Stimulated activated CD8-positive, alpha-beta memory T cell treated with anti-CD3 and anti-CD28 coated beads, Interleukin-15, amount 100 ng/mL, for 1 hour (primary cell): ENCODE measurements at places on chromosomes 3 and 15.

GRCh38 chr3:184603151-184604030 lies 41.8 kb downstream of the EPHB3 start:
- DNase-seq, result no peak

GRCh38 chr3:40753291-40753770 lies 228.6 kb downstream of the ZNF621 start:
- DNase-seq, result no peak

- no peak for DNase-seq
Observed at GRCh38 chr3:106578911-106579310, 710.1 kb upstream of the CBLB start.

DNA sequence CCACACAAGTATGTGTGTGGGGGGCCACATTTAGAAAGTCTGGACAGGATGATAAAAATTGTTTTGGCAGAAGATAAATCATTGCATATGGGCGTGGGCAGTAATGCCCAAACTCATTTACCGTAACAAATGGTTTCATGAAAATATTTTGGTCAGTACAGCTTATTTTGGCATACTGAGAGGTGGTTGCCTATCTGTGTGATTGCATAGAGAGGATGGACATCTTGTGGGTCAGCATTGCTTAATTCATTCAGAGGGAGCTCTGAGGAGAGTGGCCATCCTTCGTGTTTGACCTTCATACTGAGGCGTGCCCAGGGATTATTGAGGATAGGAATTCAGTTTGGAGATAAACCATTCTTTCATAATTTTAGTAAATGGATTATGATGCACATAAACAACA lies 162.5 kb downstream of the GAP43 start:
- no peak for DNase-seq

GRCh38 chr3:32522682-32523081 lies 20.0 kb upstream of the CMTM6 start:
- DNase-seq, result no peak

- no peak for DNase-seq
Observed at GRCh38 chr3:132038198-132038825, 3.5 kb upstream of the CPNE4 start.

- no peak for DNase-seq
Observed at GRCh38 chr3:119627461-119627860, 29.8 kb downstream of the PLA1A start.

- DNase-seq, result no peak
Observed at GRCh38 chr3:128992926-128993460, 883 bp downstream of the CFAP92 start.

- DNase-seq, result no peak
Observed at GRCh38 chr15:87619161-87619960, 637.2 kb downstream of the NTRK3 start.

DNA sequence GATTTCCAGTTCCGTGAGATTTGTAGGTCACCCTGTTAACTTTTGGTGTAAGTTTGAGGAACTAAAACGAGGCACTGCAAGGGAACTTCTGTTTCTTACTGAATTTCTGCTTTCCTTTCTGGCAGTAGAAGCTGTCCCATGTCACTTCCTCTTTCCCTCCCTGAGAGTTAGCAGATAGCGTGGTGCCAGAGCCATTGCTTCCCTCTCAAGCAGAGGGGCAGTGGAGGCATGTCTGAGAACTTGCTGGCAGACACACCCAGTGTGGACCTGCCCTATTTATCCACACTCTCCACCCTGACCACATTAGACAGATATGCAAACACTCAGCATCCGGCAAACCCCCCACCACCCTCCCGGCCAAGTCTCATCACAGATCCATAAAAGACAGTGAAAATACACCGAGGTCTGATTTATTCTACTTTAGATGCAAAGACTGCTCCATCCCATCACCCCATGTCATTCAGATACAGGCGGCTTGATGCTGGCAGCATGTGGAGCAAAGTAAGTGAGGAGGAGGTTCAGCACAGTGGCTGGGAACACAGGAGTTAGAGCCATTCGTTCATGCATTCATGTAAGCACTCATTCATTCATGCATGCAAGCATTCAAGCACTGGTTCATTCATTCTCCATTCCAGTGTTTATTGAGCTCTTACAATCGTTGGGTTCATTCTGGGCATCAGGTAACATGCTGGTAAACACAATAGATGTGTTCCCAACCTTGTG lies 324.7 kb downstream of the SHQ1 start:
- DNase-seq, result no peak

DNA sequence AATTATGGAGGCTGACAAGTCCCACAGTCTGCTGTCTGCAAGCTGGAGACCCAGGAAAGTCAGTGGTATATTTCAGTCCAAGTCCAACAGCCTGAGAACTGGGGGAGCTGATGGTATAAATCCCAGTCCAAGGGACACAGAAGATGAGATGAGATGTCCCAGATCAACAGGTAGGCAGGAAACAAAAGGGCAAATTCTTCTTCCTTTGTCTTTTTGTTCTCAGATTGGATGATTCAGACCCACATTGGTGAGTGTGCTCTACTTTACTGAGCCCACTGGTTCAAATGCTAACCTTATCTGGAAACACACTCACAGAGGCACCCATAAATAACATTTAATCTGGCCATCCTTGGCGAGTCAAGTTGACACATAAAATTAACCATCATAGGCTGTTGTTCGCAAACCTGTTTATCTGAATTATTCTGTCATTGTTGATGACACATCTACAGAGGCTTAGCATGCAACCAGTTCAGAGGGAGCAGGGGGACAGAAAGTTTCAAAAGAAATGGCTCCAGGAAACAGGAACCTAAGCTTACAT lies 62.7 kb upstream of the ITGA11 start:
- no peak for DNase-seq

GRCh38 chr3:59862686-59863085 lies 812.9 kb upstream of the CFAP20DC start:
- no peak for DNase-seq

- no peak for DNase-seq
Observed at GRCh38 chr15:62895905-62896316, 146.6 kb upstream of the TPM1 start.

- no peak for DNase-seq
Observed at GRCh38 chr15:34855893-34856292, 60.5 kb upstream of the ACTC1 start.

GRCh38 chr15:73654659-73655058 lies 21.5 kb upstream of the NPTN start:
- no peak for DNase-seq

DNA sequence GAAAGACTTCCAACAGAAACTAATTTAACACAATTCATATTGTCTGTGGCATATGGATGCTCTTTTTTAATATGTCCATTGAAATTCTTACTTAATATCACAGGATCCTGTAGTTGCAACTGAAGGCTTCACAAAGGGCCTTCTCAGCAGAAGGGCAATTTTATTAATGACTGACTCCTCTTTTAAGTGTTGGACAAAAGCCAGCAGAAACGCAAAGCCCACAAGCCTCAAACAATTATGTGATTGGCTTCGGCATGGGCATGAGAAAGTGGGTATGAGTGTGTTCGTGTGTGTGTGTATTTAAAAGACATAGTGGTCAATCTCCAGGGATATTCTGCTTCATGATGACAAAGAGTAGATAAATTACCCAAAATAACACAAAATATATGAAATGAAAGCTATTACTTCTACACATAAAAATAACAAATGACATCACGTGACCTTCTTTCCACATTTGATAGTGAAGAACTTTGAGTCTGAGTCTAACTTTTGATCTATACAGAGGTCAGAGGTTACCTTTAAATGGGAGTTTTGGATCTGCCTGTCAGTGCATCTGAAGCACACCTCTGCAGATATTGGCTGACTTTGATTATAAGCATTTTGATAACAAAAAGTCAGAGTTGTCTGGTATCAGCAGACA lies 496.9 kb downstream of the CADM2 start:
- no peak for DNase-seq

DNA sequence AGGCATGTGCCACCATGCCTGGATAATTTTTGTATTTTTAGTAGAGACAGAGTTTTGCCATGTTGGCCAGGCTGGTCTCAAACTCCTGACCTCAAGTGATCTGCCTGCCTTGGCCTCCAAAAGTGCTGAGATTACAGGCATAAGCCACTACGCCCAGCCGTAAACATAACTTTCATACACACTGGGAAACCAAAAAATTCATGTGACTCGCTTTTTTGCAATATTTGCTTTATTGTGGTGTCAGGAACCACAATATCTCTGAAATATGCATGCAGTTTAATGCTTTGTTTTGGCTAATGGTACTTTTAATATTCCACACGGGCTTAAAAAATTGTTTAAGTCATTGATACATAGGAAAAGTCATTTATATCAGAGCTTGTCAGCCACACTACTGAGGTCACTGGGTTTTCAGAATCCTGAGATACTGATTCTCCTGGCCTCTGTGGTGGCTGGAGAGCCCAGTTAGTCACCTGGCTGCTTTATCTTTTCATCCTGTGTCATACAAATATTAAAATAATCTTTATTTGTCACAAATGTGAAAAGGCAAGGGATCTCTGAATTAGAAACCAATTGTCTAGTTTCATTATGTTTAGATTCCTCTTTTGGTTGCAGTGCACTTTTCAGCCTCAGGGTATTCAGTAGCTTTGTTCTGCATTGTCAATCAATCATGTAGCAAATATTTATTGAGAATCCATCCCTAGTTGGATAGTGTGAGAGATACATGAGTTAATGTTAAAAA lies 10.0 kb downstream of the TMEM62 start:
- DNase-seq, result no peak

DNA sequence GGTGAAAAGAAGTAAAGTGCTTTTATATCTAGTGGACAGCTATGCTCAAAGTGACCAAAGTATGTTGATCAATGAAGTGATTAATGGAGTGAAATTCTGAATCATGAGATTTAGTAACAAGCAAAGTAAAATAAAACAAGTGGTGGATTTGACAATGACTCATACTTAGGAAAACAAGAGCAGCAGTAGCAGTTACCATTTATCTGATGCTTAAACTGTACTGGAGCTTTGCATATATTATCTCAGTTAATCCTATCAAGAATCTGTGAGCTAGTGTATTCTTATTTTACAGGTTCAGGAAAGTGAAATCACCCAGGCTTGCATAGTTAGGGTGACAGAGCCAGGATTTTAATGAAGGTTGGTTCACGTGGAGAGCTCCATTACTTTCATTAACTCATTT lies 50.6 kb upstream of the SPATA16 start:
- no peak for DNase-seq

GRCh38 chr15:74799255-74799855 lies 13.3 kb upstream of the LMAN1L start:
- DNase-seq, result no peak
